GM13977 (cell line): ENCODE measurements at places on chromosomes 2 and 18.

DNA sequence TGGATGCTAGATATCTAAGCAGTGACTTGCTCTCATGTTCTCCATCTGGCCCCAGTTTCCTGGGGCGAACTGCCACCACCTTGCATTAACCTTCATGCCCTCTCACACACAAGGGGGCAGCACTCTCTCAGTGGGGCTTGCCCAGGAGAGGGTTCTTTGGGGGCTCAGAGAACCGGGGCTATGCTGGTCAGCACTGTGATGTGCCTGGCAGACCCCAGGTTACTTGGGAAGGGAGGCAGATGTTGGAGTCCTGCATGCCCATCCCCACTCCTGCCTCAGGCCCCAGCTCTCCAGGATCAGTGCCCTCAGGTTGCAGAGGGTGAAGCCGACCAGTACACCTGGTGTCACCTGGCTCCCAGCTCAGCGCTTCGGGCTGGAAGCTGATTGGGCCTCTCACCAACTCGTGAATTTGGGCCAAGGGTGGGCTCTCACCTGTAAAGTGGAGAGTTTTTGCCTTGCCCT, 396.2 kb upstream of the HS6ST1 start:
- DNase-seq = no peak

- no peak for DNase-seq
Measured at GRCh38 chr18:79680100-79680879, 687 bp downstream of the CTDP1 start.

GRCh38 chr2:11574176-11575046, 40.6 kb downstream of the GREB1 start:
- DNase-seq = no peak

DNA sequence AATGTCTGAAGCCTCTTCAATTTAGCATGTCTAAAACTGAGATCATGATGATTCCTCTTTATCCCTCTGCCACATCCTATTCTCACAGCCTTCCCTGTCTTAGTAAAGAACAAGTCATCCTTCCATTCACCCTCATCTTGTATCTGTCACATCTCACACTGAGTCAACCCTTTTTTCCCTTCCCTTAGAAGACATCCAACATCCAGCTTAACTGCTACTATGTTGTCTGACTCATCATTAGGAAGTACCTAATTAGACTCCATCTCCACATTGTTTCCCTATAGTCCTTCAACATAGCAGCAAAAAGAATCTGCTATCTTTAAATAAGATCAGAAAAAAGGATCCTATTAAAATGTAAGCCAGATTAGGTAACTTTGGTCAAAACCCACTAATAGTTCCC, 85.2 kb upstream of the GRB14 start:
- DNase-seq = no peak
